ENCODE measurements at places on chromosomes 7 and 10. TPM values are rescaled to one million over a fixed set of nuclear protein-coding genes. Genes with fewer than 3 reads are reported as not detected.

GRCh38 chr7:19015098-19015497, 102.3 kb downstream of the TWIST1 start:
- DNase-seq = no peak

Gene STAG3
- 1.5 TPM for total RNA-seq

Gene RPEL1
- total RNA-seq = not detected

- DNase-seq = no peak
Measured at GRCh38 chr7:83921941-83922607, 272.5 kb downstream of the SEMA3A start.

- DNase-seq = no peak
Measured at GRCh38 chr10:74977913-74978847, 133.3 kb upstream of the SAMD8 start.

Gene GJD4
- not detected for total RNA-seq

DNA sequence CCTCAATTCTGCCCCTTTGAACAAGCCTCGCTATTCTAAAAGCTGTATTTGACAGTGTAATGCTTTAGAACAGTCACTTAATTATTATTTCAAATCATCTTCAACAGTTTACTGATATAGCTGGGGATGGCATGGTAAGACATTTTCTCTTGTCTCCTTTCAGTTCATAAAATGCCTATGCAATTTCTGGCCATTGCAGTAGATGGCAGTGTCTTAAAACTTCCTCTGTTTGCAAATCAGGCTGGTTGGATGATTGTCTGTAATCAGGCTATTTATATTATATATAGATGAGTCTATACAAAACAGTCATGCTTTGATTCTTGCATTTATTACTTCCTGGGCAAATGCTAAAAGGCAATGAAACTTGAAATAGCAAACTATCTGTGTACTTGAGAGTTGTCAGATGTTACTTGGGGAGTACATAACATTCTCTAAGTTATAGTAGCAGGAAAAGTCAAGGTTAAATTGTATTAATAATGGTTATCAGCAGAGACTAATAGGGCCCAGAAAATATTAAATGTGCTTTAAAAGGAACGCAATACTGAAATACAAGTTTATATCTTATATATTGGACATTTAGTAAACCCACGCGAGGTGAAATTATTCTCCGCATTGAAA, 55.5 kb upstream of the LHFPL3 start:
- peak; percentile 27 for DNase-seq
